ENCODE measurements at places on chromosomes 3 and 15.

- no peak for DNase-seq
These were observed 144.6 kb downstream of the MCTP2 start for GRCh38 chr15:94375997-94376396.

DNA sequence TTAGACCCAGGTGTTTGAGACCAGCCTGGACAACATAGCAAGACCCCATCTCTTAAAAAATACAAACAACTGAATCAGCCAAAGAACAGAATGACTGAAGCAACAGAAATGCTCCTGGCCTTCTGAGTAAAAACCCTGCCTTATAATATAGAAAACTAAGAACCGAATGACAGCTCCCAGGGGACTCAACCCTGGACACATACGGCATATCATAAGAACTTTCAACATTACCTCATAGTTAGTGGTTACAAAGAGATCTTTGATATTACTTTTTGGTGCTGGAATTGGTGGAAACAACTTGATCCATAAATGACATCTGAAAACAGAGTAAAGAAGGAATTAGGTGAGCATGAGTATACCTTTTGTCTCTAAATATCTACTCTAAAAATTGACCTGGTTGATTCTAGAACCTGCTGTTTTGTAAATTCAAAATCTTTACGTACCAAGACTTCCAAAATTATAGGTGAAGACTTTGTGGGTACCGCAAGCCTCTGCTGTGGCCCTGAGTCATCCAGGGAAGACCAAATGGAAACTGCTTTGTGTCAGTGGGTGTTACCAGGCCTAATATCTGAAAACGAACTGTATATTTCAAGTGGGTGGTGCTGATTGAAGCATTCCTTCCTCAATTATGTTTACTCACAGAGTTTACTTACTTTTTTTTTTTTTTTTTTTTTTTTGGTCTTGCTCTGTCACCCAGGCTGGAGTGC lies 35.5 kb downstream of the IL5RA start:
- DNase-seq, result no peak

GRCh38 chr3:133330065-133330464 lies 69.8 kb upstream of the BFSP2 start:
- no peak for DNase-seq

- DNase-seq, result peak; percentile 53
These were observed 88.3 kb upstream of the PPIB start for GRCh38 chr15:64251121-64251520.

DNA sequence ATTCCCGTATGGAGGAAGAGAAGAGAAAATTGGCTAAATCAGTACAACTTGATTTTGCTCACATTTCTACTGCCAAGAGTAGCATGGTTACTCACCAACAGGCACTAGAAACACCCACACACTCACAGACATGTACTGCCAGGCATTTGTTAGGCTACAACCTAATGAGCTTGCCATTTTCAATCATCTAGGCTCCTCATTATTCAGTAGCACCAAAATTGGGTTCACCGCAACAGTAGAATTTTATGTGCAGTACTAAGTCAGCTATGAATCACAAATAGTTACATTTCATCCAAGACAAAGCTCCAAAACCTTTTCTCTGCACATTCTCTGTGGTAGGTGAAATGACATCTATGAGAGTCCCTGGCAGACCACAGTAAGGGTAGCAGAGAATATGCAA lies 15.0 kb upstream of the THUMPD3 start:
- no peak for DNase-seq

- no peak for DNase-seq
These were observed 163.0 kb upstream of the BFSP2 start for GRCh38 chr3:133236901-133237300.

GRCh38 chr3:50333744-50334328 lies 5.8 kb upstream of the TUSC2 start:
- DNase-seq, result no peak

DNA sequence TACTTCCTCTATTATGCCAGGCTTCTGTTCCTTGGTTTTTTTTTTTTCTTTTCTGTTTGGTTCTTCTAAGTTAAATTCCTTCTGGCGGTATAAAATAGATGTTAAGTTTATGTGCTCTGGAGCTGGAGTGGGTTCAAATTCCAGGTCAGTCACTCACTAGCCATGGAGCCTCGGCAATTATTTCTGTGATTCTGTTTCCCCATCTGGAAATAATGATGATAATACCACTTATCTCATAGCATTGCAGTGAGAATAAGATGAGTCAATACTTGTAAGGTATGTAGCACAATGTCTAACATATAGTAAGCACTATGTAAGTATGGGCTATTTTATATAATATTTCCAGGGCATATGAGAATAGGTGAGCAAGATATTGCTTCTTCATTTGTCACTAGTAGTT lies 33.2 kb upstream of the ZDHHC23 start:
- DNase-seq, result no peak

GRCh38 chr3:99868311-99868646 lies 50.6 kb downstream of the CMSS1 start:
- no peak for DNase-seq

GRCh38 chr15:89851673-89852341 lies 37.2 kb upstream of the ANPEP start:
- no peak for DNase-seq

DNA sequence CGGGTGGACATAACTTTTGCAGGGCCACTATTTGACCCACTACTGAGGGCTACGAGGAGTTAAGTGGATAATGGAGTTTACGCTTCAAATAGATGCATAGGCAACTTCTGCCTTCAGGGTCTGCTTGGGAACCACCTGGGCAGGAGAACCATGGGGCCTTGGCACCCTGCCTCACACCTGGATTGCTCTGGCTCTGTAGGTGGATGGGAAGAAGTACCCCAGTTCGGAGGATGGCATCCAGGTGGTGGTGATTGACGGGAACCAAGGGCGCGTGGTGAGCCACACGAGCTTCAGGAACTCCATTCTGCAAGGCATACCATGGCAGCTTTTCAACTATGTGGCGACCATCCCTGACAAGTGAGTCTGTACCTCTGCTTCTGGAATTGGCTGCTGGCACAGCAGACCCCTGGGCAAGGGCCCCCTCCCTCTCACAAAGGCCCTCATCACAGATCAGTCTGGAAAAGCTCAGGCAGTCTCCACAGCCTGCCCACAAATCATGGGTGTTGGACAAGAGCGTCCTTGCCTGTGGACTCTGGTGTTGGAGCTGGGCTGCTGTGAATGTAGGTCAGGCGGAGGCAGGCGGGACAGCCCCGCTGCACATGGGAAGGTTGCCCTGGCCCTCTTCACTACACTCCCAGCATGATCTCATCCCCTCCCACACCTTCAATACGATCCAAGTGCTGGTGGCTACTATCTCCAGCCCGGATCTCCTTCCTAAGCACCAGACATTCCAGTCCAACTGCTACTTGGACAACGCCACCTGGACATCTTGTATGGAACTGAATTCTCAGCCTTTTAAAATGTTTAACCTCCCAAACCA lies 46.7 kb downstream of the MESD start:
- no peak for DNase-seq

- no peak for DNase-seq
These were observed 456 bp upstream of the C15orf61 start for GRCh38 chr15:67520321-67521028.

DNA sequence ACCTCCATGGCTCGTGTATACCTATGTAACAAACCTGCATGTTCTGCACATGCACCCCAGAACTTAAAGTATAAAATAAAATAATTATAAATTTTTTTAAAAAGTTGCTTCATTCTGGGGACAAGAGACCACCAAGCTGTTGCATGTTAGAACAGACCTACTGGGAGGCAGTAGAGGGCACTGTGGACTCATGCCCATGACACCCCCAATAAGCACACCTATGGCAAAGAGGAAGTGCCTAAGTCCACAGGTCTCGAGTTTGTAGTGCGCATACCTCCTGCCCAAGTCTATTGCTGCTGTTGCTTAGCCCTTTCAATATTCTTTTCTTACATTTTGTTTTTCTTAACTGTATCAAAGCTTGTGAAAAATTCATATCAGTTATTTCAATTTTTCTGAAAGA lies 267.9 kb upstream of the THBS1 start:
- peak; percentile 4 for DNase-seq

DNA sequence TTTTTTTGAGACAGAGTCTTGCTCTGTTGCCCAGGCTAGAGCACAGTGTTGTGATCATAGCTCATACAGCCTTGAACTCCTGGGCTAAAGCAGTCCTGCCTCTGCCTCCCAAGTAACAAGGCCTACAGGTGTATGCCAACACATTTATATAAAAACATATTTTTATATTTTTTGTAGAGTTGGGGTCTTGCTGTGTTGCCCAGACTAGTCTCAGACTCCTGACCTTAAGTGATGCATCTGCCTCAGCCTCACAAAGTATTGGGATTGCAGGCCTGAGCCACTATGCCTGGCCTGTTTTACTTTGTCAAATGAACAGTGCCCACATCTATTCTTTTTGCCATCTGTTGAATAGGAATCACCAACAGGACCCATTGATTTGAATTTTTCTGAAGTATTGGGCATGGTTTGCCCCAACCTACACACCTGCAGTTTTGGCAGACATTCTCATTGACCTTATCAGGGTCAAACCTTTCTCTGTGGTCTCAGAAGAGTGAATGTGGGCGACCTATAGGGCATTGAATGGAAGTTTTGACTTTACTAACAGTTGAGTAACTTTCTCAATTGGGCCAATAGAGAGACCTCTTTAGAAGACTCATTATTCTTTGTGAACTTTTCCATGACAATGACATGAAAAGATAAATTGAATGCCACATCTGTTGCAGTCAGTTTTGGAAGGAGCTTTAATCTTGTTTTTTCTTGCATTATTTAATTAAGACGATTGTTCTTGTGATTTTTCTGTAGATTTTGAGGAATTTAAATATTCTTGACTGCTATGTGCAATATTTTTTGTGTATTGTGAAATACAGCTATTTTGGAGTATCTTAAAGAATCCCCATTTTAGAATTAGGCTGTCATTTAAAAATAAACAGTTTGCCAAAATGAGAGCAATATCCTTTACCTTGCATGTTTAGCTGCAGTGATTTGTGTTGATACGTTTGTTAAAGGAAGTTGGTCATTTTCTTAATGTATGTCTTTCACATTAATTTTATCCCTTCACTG lies 2.7 kb downstream of the IREB2 start:
- no peak for DNase-seq

DNA sequence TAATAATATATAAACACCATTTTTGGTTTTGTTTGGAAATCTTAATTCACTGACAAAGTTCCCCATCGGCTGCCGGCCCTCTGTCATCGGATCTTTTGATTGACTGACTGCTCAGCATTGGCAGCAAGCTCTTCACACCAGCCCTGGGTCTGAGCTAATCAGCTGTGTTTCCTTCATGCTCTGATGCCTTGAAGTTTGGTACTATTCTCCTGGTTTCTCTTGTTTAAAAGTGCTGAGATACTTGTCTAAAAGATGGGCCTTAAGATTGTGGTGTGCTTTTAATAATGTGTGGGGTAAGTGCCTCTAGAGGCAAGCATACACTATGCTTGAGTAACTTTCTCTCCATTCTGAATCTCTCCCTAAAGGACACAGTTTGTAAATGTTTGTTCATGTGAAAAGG lies 415.5 kb upstream of the TPRG1 start:
- DNase-seq, result no peak

- no peak for DNase-seq
These were observed 90.2 kb upstream of the TGFBR2 start for GRCh38 chr3:30516238-30516637.

GRCh38 chr15:42457445-42458442 lies 33.2 kb downstream of the ZNF106 start:
- no peak for DNase-seq

DNA sequence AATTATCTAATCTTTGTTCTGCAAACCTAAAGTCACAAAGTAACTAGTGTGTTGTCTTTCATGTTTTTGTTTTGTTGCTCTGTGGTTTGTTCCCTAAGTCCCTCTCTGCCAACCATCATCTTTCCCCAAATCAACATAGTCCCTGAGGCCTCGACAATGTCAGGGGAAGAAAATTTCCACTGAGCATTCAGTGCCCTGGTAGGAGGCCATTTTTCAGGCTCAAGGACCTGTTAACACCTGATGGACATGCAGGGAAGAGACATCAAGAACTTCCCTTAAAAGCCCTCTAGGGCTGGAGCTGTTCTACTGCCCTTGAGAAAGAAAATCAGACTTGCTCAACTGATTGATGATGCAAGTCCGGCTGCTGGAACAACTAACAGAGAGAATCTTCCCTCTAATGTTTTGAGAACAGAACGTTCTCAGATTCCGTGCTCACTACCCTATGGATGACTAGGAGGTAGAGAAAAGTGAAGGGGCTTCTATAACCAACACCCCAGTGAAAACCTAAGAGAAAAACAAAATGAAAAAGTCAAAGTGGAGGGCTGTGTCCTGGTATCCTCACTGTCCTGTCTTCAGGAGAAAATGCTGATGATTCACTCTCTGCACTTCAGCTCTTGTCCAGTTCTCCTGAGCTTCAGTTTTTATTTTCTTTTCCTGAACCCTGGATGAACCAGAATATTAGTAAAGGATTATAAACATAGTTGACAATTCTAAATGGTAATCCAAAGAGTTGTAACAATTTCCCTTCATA lies 373.1 kb downstream of the FOXP1 start:
- DNase-seq, result no peak

- DNase-seq, result no peak
These were observed 6.0 kb downstream of the C3orf62 start for GRCh38 chr3:49271047-49271446.

DNA sequence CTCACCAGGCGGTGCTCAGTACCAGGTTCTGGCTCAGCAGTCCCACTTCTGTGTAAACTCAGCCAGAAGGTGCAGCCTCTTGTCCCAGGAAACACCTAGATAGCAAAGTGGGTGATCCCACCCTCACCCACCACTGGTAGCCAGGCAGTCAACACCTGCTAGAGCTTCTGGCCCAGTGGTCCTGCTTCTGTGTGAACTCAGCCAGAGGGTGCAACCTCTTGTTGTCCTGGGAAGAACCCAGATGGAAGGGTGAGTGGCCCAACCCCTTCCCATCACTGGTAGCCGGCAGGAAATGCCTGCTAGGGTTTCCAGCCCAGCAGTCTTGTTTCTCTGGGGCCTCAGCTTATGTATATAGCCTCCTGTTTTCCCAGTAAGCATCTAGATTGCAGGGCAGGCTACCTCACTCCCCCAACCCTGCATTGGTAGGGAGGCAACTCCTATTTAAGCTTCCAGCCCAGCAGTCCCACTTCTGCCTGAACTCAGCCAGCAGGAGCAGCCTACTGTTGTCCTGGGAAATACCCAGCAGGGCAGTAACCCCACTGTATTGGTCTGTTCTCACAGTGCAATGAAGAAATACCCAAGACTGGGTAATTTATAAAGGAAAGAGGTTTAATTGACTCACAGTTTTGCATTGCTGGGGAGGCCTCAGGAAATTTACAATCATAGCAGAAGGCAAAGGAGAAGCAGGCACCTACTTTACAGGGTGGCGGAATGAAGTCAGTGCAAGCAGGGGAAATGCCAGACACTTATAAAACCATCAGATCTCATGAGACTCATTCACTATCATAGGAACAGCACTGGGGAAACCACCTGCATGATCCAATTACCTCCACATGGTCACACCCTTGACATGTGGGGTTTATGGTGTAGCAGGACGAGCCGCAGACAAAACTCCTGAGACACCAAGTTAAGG lies 110.6 kb downstream of the DTWD1 start:
- DNase-seq, result no peak

GRCh38 chr3:31008994-31009393 lies 114.5 kb upstream of the GADL1 start:
- no peak for DNase-seq
